Stimulated activated CD8-positive, alpha-beta memory T cell treated with anti-CD3 and anti-CD28 coated beads, Interleukin-7, amount 100 ng/mL, for 1 hour (primary cell): ENCODE measurements at places on chromosomes 12 and 14.
A peak's percentile ranks its signal among the peaks of the same experiment; 100 is the strongest.

DNA sequence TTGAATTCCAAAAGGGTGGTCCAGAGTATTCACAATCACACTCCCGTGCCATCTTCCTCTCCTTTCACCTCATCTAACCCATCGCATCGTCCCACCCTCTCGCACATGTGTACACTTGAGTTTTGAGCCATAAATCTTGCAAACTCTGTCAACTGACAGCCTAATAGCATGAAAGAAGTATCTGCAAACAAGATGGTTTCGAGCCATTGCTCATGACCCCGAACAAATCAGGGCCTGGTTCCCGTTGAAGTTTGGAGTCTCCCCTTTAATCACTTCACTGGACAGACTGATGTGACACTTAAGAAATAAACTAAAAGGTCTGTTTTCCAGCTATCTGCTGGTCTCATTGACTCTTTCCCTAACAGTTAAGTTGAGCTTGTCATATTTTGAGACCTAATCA lies 223.6 kb upstream of the SOX5 start:
- DNase-seq: no peak

DNA sequence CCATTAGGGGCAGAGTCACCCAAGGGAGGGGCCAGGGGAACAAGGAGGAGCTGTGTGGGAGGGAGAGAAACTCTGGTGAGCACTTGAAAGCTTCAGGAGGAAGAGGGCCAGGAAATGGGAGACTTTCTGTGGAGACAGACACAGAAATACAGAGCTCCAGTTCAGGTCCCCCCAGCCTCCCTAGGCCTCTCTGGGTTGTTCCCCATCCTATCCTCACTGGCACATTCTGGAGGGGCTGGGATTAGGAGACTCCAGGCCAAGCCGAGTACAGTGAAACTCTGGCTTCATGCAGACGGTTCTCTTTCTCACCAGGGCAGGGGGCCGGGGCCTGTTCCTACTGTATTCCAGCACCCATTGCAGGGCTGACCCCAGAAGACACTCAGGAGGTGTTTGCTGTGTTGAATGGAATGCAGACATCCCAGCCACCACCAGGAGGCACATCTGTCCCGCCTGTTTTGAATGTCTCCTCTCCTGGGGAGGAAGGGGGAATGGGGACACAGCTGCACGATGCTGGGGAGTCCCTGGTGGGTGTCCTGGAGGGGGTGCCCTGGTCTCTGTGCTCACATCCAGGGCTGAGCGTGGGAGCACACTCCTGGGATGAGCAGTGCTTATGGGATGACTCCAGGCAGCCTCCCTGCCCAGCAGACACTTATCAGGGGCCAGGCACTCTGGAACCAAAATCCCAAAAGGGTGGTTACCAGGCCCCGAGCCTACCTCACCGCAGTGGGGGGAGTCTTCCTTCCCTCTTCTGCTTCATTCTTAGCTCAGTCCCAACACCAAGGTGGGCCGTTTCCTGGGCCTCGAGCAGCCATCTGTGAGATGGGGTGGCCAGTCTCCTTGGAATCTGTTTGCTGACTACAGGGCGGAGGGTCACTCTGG lies 5.5 kb upstream of the KRT84 start:
- DNase-seq: no peak

GRCh38 chr12:30308010-30308717 lies 387.5 kb downstream of the IPO8 start:
- DNase-seq: no peak

GRCh38 chr14:100586403-100587085 lies 673 bp downstream of the BEGAIN start:
- DNase-seq: no peak

- DNase-seq: no peak
Measured at GRCh38 chr14:68487805-68488590, 304.9 kb downstream of the ZFP36L1 start.

GRCh38 chr14:69518289-69519101 lies 34.0 kb downstream of the PLEKHD1 start:
- DNase-seq: no peak

DNA sequence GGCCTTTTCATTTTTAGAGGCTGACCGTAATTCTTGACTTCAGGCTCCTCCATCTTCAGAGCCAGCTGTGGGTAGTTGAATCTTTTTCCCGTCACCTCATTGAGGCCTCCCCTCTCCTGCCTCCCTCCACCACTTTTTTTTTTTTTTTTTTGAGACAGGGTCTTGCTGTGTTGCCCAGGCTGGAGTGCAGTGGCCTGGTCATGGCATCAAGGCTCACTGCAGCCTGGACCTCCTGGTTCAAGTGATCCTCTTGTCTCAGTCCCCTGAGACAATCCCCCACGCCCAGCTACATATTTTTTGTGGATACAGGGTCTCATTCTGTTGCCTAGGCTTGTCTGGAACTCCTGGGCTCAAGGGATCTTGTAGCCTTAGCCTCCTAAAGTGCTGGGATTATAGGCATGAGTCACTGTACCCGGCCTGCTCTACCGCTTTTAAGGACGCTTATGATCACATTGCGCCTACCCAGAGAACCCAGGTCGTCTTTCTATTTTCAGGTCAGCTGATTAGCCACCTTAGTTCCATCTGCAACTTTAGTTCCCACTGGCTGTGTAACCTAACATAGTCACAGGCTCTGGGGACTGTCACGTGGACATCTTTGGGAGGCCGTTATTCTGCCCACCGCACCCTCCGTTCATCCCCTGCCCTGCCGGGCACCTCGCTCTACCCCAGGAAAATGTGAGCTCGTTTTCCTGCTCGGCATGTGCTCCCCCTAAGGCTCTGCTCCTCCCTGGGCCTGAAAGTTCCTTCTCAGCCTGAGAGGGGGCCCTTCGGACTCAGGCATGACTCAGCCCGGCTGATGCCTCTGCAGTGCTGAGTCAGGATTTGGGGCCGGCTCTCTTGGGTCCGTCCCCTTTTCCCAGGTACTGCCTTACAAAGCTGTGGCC lies 13.4 kb downstream of the TNFAIP2 start:
- DNase-seq: no peak

DNA sequence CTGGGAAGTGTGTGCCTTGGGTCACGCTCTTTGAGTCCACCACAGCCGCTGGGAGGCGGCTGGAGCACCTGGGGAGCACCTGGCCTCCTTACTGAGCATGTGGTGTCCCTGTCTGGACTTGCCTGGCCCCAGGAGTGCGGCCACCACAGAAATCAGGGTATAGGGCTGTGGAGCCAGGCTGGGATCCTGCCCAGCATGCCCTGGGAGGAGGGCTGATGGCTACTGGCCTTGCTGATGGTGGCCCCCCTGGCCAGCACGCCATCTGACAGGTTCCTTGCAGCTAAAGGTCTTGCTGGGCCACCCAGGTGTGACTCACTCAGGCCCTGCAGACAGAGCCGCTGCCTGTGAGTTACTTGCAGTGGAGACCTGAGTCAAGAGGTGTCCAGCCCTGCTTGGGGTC lies 6.0 kb downstream of the ULK1 start:
- DNase-seq: no peak

DNA sequence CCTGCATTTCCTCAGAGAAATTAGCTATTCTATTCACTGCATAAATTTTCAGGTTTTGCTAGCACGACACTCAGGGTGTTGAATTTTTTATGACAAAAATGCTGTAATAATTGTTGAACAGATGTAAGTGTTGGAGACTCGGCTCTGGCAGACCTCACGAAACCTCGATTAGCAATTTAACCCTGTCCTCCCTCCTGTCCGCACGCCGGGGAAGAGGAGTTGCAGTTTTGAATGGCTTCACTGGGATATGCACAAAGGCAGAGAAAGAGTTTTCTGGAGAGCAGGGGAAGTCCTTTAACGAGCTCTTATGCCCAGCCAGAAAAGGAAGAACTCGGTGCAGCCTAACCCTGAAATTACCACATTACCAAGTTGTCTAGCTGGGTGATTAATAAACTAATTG lies 661.1 kb downstream of the VRK1 start:
- no peak for DNase-seq

- peak; percentile 27 for DNase-seq
Measured at GRCh38 chr12:107320929-107321631, 227.7 kb upstream of the CRY1 start.

DNA sequence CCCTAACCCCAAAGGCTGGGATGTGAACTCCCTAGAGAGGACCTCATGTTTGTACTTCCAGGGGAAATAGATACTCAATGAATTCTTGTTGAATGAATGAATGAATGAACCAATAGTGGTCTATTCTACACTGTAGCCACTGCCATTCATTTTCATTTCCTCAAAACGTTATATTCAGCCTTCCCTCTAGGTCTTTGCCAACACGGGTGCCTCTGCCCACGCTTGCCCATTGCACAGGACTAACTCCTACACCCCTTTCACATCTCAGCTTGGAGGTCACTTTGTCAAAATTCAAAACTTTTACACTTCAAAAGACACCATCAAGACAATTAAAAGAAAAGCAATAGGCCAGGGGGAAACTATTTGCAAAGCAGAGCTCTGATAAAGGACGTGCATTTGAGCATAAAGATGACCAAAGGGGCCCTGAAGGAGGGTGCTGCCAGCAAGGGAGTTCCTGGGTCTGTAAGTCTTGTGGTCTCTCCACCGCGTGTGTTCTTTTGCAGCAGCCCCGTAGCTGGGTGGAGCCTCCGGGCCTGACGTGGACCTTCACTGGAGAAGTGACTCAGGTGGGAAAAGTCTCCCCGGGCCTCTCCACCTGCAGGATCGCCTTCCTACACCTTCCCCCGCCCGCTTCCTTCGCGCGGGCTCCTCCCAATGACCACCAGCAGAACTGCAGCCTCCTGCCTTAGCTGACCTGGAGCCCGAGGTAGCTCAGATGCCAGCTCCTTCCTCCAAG lies 31.5 kb downstream of the TMEM63C start:
- no peak for DNase-seq

GRCh38 chr14:36859119-36859518 lies 197.5 kb downstream of the PAX9 start:
- no peak for DNase-seq

GRCh38 chr14:58987591-58987990 lies 200.9 kb upstream of the DAAM1 start:
- no peak for DNase-seq

DNA sequence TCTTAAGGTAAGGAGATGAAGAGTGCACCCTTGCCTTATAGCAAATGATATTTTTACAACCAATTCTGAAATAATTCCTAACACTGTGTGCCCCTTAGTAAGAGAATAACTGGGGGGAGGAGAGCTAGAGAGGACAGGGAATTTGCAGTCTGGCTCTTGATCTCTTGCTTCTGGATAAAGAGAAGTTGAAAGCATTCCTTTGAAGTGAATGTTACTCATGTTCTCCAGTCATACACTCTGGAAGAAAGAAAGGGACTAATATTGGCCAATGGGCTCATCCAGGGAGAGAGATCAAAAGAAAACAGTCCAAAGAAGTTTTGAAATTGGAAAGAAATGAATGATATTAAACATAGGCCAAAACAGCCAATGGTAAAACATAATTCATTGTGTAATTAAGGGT lies 25.3 kb downstream of the C12orf75 start:
- no peak for DNase-seq
